ENCODE measurements at places on chromosomes 12 and 14. TPM values are rescaled to one million over a fixed set of nuclear protein-coding genes. Genes with fewer than 3 reads are reported as not detected.

The MORN3 gene
- total RNA-seq, result 0.65 TPM

The GLT1D1 gene
- not detected for total RNA-seq

The JPH4 gene
- total RNA-seq, result not detected

The OR4K5 gene
- total RNA-seq, result not detected

The PLCZ1 gene
- not detected for total RNA-seq

The COA8 gene
- 32.7 TPM for total RNA-seq

The TSPAN19 gene
- not detected for total RNA-seq

The ADCY6 gene
- 30.6 TPM for total RNA-seq

The ARMH4 gene
- total RNA-seq, result 1.3 TPM

The SLC6A13 gene
- total RNA-seq, result not detected

The OR4N5 gene
- total RNA-seq, result not detected

The MSI1 gene
- total RNA-seq, result not detected

The MAP1LC3B2 gene
- total RNA-seq, result 0.86 TPM

The ANO2 gene
- 58.5 TPM for total RNA-seq

The ASB8 gene
- total RNA-seq, result 25.2 TPM

The PPHLN1 gene
- total RNA-seq, result 67.3 TPM

The RD3L gene
- total RNA-seq, result not detected

The SLC24A4 gene
- total RNA-seq, result 0.10 TPM

The ACOT4 gene
- 0.38 TPM for total RNA-seq

The KRT74 gene
- total RNA-seq, result not detected

The TMEM119 gene
- under 0.01 TPM for total RNA-seq

The ATN1 gene
- total RNA-seq, result 17.3 TPM
